ENCODE measurements at places on chromosomes 13 and 19.

DNA sequence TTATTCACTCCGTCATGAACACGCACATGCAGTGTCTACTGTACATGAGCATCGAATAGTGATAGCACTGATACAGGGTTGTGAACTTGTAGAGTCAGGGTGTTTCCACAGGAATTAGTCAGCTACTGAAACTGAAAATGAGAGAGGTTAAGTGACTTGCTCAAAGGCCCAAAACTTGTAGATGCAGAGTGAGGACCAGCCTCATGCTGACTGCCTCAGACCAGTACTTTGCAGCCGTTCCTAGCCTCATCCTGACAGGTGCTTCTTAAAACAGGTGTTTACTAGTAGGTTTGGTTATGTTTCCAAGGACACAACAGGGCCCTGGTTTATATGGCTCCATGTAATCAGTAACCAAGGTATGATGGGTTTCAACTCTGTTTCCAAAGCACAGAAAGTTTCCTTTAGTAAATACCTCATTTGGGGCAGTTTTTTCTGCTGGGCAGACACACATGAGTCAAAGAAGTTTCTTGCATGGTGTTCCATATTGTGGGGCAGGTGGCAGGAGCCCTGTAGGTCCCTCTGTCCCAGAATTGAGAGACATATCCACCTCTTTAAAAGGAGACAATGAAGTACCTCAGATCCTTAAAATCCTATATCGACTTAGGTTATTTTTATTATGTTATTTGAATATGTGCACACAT lies 16.0 kb downstream of the FGF9 start:
- DNase-seq = no peak

DNA sequence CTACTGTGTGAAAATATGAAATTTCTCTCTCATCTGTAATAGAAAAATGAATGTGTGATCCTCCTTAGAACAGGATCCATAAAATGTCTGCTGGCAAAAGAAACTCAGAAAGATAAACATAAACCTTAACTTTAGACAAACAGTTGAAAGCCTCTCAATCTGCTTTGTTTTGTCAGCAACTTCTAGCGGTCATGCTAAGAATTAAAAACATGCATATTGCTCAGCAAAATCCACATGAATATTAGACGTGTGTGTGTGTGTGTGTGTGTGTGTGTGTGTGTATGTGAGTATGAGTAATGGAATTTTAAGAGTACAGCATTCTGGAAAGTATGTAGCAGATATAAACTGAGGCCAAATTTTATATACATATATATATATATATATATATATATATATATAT lies 1779.2 kb upstream of the MIR17HG start:
- no peak for DNase-seq

- no peak for DNase-seq
These were observed 7.4 kb upstream of the SLITRK6 start for GRCh38 chr13:85806553-85807175.

DNA sequence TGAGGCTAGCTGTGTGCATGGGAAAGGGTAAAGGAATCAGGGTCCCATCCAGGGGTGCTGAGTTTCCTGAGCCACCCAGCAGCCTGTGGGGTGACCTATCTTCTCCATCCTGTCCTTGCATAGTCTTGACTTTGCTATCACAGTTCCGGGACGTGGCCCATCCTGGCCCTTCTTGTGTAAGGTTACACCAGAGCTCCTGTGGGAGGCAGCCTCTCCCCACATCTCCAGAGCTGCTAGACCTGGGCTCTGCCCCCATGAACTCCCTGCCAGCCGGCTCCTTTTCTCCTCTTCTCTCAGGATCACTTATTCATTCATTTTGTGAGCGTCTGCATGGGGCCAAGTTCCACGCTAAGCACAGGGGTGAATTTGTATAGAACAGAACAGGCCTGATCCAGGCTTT lies 238.9 kb downstream of the TSHZ3 start:
- DNase-seq = no peak

GRCh38 chr13:113465300-113465699 lies 12.0 kb upstream of the ADPRHL1 start:
- DNase-seq = no peak

DNA sequence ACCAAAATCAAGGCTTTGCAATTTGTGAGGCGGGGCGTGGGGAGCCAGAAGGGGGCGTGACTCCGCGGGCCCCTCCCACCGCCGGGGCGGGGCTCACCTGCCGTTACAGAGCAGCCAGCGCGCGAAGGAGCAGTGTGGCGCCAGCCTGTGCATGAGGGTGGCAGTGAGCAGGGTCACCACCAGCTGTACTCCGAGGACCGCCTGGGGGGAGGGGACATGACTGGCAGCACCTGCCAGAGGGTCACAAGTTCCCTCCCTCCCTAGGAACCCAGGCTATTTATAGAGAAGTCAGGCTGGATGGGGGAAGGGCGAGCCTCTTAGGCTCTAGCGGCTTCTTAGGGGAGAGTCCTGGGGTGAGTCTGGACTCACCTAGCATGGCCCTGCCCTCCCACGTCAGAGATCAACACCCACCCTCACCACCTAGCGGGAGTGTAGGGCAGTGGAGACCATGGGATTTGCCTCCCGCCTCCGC lies 3.6 kb downstream of the TMEM161A start:
- DNase-seq = no peak

- no peak for DNase-seq
These were observed 61.1 kb upstream of the HMGB1 start for GRCh38 chr13:30526612-30527495.

GRCh38 chr13:30751183-30751933 lies 16.0 kb downstream of the ALOX5AP start:
- DNase-seq = no peak

DNA sequence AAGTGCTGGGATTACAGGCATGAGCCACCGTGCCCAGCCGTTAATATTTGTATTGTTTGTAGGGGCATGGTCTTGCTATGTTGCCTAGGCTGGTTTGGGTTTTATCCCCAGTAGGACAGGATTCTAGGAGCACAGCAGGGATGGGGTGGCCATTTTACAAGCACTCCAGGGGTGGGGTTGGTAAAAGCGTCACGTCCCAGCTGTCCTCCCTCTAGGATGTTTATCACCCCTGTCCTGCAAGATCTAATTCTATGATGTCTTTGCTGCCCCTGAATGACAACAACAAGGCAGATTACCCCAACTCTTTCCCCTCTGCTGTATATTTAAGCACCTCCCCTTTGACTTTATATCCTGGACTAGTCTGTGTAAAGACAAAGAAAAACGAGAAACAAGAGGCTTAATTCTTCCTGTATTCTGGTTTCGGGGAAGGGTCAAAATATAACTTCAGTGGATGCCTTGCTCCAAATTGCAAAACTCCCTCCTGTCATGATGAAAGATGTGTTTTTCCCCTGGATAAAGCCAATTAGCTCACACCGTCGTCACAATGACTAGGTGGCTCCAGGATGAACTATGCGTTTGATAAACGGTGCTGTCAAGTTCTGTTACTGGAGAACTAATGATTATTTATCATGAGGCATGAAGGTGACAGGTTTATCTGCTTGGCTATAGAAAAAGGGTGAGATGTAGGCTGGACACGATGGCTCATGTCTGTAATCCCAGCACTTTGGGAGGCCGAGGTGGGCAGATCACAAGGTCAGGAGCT lies 27.8 kb upstream of the OR1M1 start:
- no peak for DNase-seq

GRCh38 chr13:98570929-98571372 lies 6.0 kb downstream of the STK24 start:
- no peak for DNase-seq

DNA sequence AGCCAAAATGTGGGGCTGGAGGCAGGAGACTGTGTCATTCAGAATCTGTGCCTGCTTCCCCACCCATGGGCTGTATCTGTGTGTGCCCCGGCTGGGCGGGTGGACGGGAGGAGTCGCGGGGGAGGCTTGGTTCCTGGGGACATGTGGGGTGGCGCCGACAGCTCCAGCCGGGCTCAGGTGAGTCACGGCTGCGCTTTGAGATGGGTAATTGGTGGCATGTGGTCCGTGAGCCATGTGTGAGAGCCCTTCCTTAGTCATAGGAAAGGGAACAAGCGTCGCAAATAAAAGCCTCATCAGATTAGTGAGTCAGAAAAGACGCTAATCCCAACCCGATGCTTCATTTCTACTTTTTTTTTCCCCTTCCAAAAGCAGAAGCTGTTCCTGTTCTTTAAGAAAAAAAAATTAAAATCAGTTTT lies 118.6 kb upstream of the ZNF536 start:
- no peak for DNase-seq

GRCh38 chr19:7781157-7781556 lies 18.1 kb downstream of the CLEC4M start:
- DNase-seq = no peak

- DNase-seq = no peak
These were observed 454.9 kb upstream of the HTR2A start for GRCh38 chr13:47351798-47352197.

DNA sequence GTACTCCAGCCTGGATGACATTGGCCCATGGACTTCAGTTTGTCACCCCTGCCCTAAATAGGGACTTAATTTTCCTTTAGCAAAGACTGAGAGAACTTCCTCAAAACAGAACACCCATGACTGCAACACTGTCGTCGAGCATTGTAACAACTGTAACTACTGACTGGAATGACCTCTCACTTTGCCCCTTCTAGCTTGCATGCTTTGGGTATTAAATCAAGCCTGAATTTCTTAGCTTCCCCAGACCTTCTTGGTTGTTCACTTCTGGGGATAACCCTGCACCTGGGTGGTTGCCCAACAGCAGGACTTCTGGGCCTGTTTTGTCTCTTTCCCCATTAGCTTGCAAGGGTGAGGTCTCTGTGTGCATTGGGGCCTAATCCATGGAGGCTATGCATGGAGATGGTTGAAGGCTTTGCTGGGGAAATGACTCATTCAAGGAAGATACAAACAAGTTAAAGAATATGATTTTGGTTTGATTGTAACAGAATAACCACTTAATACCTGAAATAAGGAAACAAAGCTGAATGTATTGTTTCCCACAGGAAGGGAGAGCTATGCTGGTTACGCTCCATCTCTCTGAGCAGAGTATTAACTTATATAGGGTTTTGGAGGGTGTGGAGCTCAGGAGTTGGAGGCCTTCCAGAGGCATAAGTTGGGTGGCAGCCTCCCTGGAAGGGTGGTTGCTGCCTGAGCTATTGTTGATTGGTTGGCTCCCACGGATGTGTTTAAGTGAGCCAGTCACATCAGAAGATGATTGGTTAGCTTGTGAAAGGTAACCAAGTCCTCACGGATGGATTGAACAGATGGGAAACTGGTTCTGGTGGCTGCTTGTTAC lies 34.7 kb upstream of the UBAC2 start:
- DNase-seq = no peak

DNA sequence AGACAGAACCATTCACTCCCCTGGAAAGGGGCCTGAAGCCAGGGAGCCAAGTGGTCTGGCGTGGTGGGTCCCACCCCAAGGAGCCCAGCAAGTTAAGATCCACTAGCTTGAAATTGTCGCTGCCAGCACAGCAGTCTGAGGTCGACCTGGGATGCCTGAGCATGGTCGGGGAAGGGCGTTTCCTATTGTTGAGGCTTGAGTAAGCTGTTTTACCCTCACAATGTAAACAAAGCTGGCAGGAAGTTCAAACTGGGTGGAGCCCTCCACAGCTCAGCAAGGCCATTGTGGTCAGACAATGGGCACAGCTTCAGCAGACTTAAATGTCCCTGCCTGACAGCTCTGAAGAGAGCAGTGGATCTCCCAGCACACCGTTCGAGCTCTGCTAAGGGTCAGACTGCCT lies 195.6 kb upstream of the DACH1 start:
- DNase-seq = no peak

Measured in activated gamma-delta T cell treated with Interleukin-2 at 50 U/mL for 16 hours (primary cell).